ENCODE measurements at places on chromosomes 11 and 22.

- no peak for DNase-seq
Measured at GRCh38 chr22:44383652-44384562, 71.2 kb upstream of the SHISAL1 start.

GRCh38 chr22:30617819-30618218 is 10.8 kb downstream of the TCN2 start:
- DNase-seq = no peak

- DNase-seq = no peak
Measured at GRCh38 chr11:65077451-65077850, 6.4 kb downstream of the CDCA5 start.

GRCh38 chr11:68160100-68160695 is 39.0 kb upstream of the CHKA start:
- DNase-seq = no peak

DNA sequence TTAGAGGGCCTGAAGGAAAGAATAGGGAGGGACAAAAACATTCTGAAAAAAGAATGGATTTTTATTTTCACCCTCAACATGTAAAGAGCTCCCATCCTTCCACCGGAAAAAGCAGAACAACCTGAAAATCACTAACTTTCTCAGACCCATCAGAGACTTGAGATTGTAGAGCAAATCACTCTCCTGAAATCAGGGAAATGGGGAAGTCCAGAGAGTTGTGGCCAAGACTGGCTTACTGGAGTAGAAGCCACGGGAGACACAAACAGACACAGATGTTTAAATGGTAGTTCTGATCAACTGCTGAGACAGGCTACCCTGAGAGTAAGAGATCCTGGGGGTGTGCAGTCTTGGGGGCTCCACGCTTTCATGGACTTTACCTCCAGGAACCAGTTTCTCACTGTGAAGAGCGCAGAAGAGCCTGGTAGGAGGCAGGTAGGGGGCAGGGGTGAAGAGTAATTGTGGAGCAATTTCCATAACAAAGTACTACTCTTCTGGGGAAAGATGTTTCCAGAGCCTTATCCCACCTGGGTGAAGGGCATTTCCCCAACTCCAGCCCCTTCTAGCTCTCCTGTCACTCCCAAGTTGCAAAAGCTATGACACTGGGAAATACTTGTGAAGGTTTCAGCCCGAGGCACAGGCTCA is 47.1 kb downstream of the ASCL2 start:
- no peak for DNase-seq

DNA sequence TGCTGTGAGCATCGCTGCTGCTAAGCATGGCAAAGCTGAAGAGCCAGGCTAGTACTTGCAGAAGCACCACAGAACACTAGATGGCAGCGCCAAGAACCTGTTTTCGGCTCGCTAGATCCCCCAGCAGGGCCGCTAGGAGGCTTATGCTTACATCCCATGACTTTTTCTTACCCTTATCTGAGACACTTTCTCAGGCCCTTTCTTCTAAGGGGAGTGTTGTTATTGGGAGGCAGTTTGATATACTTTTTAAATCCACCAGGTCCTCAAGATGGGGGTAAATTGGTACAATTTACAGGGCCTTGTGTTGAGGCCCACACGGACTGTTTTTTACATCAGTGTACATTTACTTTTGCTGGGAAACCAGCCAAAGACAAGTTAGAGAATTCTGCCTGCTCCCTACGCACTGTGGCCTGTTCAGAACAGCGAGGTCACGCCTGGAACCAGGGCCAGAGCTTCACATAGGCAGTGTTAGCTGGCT is 4.0 kb downstream of the TRIM6 start:
- DNase-seq = peak; percentile 12

DNA sequence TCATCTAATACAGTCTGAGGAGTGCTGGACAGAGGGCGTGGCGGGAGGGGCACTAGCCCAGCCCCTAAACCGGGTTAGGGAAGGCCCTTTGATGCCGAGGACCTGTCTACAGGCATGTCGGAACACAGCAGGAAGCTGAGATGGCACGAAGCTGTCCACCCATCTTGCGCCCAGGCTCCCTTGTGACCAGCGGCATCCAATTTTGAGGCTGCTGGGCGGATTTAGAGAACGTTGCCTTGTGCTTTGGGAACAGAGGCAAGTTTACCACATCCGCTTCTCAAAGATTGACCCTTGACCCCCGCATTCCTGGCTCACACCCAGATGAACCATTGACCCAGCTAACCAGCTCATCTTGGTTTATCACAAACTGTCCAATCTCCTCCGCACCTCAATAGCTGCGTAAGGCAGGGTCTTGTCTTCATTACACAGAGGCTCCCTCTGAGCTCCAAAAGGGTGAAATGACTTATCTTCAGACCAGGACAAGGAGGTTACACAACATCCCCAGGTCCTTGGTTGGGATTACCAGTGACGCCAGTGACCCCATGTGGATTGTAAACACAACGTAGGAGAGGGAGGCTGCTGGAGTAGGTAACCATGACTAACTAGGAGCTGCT is 4.5 kb downstream of the FAM83F start:
- DNase-seq = no peak

DNA sequence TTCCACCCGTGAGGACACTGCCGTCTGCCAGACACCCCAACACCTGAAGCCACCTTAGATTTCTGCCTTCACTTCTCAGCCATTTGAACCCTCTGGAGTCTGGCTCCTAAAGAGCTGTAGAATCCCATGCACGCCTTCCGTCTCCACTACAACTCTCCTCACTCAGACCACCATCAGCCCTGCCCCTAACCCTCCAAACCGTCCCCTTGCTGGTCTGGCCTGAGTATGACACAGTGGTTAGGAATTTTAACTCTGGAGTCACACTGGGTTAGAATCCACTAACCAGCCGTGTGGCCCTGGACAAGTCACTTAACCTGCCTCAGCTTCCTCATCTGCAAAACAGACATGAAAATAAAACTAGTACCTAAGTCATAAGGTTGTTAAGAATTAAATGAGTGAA is 3.0 kb downstream of the CNIH2 start:
- no peak for DNase-seq

GRCh38 chr11:35292279-35292678 is 127.1 kb downstream of the SLC1A2 start:
- DNase-seq = no peak

- DNase-seq = no peak
Measured at GRCh38 chr22:19942157-19943081, 801 bp upstream of the TXNRD2 start.

DNA sequence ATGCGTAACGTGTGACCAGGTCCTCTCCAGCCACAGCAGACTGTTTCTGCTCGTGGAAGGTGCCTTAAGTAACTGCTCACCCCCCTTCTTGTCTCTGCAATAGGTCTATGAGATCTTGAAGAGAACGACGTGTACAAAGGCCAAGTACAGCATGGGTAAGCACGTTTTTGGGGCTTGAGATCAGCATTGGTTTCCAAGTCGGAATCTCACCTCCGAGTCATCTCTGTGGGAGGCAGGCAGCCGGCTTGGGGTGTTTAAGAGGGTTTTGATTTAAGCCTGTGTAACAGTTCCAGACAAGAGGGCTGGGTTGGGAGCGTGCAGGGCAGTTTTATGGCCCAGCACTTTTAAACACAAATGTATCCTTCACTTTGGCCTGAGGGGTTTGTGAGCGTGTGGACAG is 30.1 kb downstream of the ANO1 start:
- DNase-seq = no peak

DNA sequence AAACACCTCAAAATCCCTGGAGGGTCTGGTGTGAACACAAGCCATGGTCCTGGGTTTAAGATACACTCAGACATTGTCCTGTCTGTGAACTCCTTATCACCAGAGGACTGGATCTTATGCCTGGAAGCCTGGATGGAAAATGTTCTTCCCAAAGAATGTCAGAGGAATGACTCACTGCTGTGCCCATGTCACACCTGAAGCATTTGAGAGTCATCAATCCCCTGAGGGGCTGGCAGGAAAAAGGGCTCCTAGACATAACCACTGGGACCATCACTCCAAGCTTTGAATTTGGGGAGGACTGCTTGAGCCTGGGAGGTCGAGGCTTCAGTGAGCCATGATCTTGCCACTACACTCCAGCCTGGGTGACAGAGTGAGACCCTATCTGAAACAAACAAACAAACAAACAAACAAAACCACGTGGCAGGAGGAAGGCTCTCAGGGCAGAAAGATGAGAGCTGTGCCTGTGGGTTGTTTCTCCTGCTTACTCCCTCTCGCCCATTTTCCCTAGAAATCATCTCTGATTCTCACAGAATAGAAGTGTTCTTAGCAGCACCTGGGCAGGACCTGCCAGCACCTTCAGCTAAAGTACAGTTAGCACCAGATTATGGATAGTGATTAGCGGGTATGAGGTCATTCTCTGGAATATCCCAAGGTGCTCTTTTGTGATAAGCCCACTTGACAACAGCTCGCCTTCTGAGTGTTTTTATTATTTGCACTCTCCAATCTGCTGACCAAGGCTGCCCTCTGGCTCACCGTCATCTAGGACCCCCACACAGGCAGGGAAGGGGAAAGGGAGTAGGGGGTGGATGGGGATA is 11.9 kb upstream of the PRG2 start:
- no peak for DNase-seq

GRCh38 chr11:69647761-69648497 is 7.0 kb downstream of the CCND1 start:
- DNase-seq = no peak

GRCh38 chr11:27812341-27812740 is 112.1 kb upstream of the BDNF start:
- DNase-seq = no peak

DNA sequence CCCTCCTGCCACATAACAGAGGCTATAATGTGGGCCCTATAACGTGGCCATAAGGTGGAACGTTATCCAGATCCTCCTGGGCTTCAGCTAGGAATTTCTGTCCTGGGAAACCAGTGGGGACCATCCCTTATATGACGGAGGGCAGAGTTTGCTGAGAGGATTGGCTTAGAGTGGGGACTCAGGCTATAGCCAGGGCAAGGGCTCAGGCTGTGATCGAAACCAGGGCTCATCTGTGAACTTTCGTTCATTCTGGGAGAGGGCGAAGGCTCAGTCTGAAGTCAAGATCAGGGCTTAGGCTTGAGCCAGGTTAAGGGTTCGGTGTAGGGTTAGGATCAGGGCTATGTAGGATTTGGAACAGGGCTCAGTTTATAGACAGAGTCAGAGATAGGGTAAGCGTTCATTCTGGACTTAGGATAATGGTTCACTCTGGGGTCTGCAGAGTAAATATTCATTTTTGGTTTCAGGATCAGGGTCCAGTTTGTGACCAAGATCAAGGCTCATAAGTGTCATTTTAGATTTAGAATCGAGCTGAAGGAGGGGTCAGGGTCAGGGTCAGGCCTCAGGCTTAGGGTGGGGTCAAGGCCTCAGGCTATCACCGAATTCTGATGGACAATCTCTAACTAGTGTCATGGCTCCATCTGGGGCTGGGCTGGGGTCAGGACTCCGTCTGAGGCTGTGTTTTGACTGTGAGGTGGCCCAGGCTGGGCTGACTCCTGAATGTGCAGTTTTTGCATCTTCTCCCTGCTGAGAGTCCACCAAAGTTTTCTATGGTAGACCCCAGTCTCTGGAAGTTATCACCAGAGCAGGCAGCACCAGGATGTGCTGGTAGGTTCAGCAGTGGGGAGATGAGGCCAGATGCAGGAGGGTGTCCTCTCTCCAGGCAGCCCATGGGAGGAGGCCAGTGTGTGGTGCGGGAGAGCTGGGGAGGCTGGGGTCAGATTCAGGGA is 33.9 kb upstream of the SOX10 start:
- DNase-seq = no peak

GRCh38 chr22:31588970-31589675 is 72.9 kb downstream of the PISD start:
- DNase-seq = no peak
